T-helper 22 cell (primary cell): ENCODE measurements at places on chromosomes 2 and 18.

GRCh38 chr18:45565280-45565970 is 49.9 kb upstream of the SLC14A2 start:
- DNase-seq, result no peak

DNA sequence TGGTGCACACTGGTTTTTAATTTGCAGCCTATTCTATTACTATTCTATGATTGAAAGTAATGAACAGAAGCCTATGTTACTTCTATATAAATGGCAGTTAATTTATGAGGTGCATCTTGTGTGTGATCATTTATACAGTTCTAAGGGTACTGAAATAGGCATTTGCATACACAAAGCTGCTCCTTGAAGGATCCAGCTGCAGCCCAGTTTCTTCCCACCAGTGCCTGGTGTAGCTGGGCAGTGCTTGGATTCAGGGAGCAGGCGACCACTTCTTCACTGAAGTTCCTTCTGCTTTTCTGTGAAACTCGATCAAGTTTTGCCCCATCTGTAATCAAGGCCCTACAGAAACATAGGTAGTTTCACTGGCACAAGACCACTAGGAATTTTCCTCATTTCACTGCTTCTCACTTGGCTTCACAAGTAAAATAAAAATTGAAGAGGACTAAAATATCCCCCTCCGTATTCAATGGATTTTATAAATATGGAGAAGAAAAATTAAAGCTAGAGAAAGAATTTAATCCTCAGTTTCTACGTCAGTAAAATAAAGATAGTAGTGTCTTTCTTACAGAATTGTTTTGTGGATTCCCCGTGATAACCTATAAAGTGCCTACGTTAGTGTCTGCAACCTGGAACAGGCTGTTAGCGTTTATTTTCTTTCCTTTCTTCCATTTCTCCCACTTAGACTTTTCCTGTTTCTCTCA is 1.7 kb upstream of the LPIN2 start:
- DNase-seq, result no peak

DNA sequence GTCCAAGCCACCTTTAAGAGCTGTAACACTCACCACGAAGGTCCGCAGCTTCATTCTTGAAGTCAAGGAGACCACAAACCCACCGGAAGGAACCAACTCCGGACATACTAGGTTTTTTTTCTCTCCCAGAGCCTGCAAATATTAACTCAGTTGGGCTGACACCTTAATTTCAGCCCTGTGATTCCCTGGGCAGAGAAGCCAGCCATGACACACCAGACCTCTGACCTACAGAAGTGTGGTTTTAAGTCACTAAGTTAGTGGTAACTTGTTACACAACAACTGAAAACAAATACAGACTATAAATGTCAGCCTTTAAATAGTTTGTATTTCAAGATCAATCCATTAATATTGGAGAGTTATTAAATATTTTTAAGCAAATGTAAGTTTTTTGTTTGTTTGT is 855.1 kb downstream of the TMEM182 start:
- DNase-seq, result no peak

GRCh38 chr2:190755772-190756415 is 107.0 kb downstream of the NAB1 start:
- no peak for DNase-seq

- DNase-seq, result no peak
Measured at GRCh38 chr2:105377871-105378270, 21.0 kb downstream of the FHL2 start.

DNA sequence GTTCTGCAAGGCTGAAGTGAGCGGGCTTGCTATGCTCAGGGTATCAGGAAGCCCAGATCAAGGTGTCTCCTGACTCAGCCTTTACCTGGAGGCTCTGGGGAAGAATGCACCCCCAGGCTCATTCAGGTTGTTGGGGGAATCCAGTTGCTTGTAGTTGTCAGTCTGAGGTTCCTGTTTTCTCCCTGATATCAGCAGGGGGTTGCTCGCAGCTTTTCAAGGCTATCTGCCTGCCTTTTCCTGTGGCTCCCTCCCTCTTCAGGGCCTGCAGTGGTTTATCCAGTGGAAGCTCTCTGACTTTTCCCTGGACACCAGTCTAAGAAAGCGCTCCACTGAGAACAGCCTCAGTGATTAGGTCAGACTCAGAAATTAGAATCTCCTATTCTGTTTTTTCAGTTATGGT is 116.6 kb downstream of the PTPRM start:
- DNase-seq, result no peak

DNA sequence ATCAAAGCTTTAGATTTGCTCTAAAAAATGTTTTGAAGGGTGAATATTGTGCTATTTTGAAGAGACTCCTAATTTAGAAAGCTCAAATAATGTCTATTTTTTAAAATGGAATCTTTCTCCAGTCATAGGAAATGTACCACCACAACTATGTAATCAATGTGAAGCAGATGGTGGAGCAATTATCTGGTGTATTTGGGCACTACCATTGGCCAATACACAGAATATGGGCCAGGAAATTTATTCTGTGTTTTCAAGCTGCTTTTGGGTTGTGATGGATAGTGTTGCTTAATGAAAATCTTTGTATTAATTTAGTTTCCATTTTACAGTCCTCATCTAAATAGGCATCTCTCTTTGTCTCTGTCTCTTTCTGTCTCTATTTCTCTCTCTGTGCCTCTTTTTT is 17.1 kb upstream of the VWC2L start:
- DNase-seq, result no peak
